ENCODE measurements at places on chromosomes 2 and 18.
A peak's percentile ranks its signal among the peaks of the same experiment; 100 is the strongest.

DNA sequence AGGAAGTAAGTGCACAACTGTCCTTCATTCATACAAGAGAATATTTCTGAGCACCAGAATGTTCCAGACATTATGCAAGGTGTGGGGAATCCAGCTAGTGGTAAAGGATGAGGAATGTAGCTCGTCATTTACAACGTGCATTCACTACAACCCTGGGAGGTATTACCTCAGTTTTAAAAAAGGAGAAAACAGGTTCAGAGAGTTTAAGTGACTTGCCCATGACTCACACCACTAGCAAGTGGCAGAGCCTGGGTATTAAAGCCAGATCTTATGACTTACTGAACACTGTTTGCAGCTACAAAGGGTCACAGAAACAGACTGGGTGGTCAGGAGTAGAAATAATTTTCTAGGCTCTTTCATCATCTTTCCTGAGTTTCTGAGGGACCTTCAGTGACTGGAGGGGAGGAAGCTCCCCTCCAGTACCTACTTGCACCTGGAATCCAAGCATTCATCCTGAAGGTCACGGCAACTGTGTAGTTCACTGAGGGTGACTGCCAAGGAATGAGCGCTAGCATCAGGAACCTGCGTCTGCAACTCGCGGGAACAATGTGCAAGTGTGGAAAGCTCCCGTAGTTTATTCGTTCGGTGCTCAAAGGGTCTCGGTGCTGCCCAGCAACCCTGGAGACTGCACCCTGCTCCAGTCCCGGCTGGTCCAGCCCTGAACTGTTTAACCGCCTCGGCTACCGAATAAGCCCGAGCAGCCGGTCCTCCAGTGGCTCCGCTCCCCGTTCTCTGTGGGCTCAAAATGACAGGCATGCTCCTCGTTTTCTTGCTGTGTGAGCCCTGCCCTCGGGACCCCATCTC lies 647 bp downstream of the CCDC121 start:
- peak; percentile 74 for ATAC-seq

DNA sequence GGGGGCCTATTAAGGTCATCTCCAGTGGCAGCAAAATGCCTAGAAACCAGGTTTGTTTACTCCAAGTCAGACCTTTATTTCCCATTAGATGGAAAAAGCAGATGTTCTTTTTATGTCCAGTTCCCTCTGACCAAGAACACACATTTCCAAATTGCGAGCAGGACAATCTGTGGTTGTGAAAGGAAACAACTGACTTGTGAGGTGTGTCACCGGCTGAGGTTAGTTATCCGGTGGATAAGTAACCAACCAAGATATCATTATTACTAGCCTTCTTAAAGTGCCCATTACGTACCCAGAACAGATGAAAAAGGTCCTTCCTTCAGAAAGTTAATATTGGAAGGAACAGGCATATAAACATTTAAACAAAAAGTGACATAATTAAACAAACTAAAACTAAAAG lies 112.9 kb downstream of the THADA start:
- ATAC-seq, result no peak

DNA sequence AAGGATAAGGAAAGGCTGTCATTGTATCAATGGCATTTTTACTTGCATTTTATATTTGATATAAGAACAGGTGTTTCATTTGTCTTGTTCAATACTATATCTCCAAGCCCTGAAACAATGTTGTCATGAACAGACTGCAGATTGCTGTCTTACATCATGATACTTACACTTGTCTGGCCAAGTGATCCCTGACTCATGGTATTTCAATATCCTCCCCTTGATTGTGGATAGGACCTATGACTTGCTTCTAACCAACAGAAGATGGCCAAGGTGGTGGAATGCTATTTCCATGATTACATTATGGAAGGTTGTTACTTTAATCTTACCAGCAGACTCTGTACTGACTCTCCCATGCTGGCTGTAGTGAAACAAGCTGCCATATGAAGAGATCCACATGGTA lies 471.1 kb downstream of the CCDC85A start:
- no peak for ATAC-seq

GRCh38 chr2:144654523-144654922 lies 134.6 kb upstream of the ZEB2 start:
- ATAC-seq, result no peak

DNA sequence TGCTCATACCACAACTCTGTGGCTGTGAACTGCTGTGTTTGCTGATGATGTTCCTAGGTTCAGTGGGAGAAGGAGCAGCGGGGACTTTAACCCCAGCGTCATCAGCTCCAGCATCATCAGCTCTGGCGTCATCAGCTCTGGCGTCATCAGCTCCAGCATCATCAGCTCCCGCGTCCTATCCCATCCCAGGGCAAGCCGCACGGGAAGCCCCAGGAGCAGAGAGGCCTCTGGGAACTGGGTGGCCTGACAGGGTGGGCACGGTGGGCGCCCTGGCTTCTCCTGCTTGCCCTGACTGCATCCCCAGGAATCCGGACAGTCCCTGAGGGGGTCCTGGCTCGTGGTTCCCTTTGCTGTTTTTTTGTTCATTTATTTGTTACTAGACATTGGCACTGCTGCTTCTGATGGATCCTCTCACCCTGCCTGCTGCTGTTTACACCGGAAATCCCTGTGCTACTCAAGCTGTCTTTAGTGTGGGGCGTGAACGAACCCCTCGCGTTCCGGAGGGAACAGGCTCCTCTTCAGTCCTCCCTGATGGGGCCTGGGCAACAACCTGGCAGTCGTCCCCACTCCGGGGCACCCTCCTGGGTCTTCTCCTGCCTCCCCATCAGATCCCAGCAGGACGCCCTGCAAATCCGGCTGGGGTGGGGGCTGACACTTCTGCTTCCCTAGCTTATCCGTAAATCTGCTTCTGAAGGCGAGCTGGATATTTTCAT lies 67.1 kb upstream of the PXDN start:
- no peak for ATAC-seq

DNA sequence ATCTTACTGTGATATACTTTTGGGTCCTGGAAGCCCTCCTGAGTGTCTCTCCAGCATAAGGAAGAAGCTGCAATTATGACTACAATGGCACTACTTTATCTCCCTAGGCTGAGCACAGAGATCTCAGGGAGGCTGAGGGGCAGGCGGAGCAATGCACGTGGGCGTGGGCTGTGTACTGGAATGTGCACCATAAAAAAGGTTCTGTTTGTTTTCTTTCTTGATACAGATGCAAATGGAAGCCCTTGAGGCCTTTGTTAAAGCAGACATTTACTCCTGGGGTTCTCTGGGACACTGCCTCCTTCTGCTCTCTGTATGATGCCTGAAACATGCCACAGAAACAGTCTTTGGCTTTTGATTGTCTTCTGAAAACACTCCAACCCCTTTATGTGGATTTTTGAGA lies 79.1 kb upstream of the DLX2 start:
- ATAC-seq, result no peak

DNA sequence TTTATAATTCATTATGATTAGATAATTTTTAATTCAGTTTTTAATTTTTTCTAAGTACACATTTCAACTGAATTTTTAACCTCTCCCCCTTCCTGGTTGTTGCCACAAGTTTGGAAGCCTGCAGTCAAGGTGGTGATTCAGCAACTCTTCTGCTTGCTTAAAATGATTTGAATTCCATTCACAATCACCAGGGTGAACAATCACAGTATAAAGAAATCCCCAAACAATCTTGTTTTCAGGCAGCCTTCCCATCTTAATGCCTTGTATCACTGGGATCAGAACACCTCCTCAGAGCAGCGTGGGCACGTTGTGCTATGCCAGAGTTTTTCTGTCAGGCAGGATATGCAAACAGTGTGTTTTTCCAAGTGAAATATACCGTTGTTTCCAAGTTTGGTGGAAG lies 46.7 kb upstream of the BARD1 start:
- no peak for ATAC-seq

- peak; percentile 100 for ATAC-seq
Observed at GRCh38 chr2:195898505-195899191, 170.0 kb downstream of the DNAH7 start.

- no peak for ATAC-seq
Observed at GRCh38 chr2:3952866-3953516, 249.6 kb downstream of the DCDC2C start.

DNA sequence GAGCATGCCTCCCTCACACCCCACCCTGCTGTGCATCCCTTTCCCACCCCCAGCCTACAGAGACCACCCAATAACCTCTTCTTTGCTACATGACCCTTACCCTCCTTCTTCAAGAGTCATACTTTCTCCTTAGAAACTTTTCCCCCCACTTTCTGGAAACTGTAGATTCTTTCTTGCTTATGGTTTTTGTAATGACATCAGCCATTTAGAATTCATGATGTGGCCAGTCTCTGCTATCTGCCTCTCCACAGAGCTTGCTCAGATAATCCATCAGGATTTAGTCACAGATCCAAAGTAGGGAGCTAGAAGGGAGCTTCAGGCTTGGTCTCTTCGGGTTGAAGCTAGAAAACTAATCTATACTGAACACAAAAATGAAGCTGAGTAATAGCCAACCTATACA lies 36.5 kb downstream of the GALM start:
- ATAC-seq, result peak; percentile 86

DNA sequence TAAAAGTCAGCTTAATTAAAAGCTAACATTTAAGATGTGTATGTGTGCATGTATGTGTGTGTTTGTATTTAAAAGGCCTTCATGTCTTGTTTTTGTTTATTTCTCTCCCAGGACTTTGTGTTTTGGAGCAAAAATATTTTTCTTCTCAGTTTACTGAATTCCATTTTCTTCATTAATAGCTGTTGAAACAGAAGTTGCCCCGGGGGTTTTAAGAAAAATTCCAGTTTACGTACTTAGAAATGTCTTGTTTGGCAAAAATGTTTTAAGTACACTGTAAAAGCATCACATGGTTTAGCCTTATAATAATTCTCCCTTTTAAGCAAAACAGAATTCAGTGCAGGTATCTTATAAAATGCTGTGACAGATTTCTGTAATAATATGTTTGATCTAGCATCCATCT lies 1233.0 kb upstream of the NRXN1 start:
- ATAC-seq, result no peak

DNA sequence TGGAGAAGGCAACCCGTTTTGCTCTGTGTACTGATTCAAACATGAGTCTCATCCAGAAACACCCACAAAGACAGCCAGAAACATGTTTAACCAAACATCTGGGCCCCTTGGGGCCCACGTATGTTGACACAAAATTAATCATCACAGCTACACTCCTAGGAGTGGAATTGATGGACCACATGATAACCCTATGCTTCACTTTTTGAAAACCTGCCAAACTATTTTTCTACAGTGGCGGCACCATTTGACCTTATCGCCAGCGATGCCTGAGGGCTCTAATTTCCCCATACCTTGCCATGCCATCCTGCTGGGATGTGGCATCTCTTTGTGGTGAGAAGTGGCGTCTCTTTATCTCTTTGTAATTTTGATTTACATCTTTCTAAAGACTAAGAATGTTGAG lies 38.5 kb downstream of the PSMG2 start:
- ATAC-seq, result no peak

DNA sequence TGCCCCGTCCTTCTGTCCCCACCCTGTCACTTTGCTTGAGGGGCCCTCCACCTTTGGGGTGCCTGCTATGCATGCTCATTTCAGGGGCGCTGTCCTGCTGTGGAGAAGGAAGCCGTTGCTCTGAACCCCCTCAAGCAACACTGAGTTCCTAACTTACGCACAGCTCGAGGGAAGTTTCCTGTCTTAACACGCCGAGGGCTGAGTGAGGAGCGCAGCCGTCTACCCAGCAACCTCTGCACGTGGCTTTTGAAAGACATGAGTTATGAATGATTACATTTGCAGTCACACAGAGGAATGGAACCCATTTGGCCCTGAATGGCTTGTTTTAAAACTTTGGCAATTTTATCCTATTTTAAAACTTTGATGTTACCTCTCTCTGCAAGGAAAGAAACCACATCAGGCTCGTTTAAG lies 14.0 kb downstream of the RAMP1 start:
- no peak for ATAC-seq

DNA sequence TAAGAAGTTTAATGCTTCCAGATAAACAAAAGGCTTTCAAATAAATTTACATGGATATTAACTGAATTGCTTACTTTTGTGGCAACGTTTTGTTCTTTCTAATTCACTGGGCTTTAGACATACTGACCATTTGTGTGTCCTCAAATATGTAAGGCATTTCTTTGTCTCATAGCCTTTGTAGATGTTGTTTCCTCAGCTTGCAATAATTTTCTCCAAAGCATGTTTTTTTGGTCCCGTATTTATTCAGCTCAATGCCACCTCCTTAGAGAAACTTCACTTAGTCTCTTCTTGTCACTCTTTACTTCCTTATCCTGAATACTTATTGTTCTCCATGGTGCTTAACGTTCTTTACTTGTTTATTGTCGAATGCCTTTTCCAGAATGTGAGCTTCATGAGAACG lies 98.5 kb downstream of the NUP35 start:
- ATAC-seq, result no peak

DNA sequence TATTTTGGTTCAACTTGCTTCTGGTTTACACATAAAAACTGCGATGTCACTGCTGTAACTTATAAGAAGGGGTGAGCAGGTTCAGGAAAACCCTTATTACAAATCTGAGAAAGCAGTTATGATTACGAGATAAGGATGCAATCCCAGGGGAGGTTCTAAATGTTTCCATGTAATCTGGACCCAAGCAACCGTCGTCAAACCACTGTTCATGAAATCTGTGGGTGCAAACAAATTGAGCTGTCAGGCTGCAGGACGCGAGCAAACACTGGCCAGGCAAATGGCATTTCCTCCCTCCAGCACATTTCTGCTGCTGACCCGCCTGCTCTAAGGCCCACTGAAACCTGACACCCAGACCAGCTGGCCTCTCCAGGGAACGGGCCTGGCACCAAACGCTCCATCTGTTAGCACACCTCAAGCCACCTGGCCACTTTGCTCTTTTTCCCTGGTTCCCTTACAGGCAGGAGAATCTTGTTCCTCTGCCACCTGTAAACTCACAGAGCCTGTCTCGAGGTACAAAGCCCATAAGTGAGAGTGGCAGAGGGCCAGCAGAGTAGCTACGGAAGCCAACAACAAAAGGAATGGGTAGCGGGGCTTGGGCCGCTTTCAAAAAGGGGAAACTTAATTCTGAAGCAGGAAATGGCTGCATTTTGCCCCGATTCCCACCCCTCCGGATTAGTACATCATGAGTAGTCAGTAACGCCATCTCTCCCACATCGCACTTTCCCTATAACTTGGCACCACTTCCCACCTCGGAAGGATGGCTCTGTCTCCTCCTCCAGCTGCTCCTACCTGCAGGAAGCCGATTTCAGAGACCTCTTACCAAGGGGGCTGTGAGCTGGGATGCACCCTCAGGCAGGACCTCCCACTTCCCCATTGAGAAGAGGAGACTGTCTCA lies 26.5 kb downstream of the CRACDL start:
- ATAC-seq, result peak; percentile 72

DNA sequence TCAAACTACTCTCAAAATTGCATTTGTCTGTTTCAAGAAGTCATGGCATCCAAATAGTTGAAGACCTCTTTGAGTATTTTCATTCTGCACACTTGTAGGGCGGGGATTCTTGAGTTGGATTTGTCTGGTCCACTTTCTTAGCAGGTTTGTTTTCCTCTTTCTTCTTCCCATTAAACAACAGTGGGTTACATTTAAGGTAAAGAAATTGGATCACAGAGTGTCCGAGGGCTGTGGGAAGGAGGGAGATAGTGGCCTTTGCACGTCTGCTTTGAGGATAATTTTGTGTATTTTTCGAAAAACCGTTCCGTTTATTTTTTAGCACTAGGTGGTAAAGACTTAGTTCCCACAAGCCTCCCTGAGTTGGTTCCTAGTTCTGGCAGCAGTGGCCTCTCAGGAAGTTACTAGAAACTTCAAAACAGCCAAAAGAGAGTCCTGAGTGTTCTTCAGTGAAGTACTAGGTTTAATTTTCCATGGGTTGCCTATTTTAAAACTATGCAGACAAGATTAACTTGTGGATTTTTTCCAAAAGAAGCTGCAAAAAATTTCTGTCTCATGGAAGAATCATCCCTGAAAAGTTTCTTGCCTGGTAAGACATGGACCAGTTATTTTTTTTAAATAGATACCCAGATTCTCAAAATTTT lies 107.9 kb downstream of the CDC42EP3 start:
- ATAC-seq, result no peak
